Sciatic nerve (tissue), 2 donors: ENCODE measurements at places on chromosomes 5 and 9. TPM values are rescaled to one million over a fixed set of nuclear protein-coding genes. Genes with fewer than 3 reads are reported as not detected.

DNA sequence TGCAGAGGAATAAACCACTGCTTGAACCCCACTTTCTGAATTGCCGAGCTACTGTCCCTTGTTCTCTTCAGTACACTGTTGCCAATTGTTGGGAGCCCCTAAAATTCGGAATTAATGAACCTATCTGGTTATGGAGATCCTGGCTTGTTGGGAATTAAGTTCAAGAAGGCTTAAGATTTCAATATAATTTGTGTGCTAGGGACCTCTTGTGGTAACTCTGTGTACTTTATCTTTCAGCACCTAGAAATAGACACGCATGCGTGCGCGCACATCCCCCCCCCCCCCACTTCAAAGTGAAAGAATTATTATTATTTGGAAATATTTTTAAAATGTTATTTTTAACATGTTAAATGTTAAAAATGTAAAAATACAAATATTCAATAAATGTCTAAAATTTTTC is 53.3 kb upstream of the FAM169A start:
- no peak for DNase-seq

DNA sequence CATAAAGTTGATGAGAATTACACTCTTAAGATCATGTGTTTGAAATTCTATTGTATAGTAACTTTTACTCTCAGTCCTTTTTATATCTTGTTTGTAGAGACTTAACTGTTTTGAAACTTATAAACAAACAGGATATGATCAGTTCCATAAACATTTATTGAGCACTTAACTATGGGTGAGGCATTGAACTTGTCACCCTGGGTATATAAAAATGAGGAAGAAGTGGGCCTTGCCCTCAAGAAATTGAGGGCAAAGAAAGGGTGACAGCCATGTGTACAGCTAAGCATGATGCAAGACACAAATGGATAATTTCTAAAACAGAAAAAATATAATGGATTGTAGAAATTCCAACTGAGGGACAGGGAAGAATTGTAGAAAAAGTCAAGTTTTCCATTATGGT is 15.7 kb downstream of the UNC13B start:
- no peak for DNase-seq

DNA sequence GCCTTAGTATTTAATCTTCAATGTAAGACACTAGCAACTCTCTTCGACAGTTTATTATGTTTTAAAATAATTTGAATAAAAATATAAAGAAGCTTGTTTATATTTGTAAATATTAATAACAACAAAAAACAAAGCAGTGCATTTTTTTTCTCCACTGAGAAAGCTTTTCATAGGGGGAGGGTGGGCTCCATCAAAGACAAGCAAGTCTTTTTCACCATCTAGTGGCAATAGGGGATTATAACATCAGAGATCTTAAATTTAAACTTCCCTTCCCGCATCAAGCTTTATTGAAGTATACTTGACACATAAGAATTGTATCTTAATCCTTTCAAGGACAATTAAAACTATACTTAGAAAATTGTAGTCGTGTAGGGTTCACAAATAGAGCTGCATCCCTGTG is 9.3 kb upstream of the OR13F1 start:
- DNase-seq, result no peak

GRCh38 chr5:108884736-108885135 is 137.0 kb downstream of the FER start:
- DNase-seq, result no peak

DNA sequence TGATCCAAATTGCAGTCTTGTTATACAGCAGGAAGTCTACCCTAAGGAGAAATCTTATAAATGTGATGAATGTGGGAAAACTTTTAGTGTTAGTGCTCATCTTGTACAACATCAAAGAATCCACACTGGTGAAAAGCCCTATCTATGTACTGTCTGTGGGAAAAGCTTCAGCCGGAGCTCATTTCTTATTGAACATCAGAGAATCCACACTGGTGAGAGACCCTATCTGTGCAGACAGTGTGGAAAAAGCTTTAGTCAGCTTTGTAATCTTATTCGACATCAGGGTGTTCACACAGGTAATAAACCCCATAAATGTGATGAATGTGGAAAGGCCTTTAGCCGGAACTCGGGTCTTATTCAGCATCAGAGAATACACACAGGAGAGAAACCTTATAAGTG is 10.4 kb downstream of the ZNF189 start:
- DNase-seq, result no peak

DNA sequence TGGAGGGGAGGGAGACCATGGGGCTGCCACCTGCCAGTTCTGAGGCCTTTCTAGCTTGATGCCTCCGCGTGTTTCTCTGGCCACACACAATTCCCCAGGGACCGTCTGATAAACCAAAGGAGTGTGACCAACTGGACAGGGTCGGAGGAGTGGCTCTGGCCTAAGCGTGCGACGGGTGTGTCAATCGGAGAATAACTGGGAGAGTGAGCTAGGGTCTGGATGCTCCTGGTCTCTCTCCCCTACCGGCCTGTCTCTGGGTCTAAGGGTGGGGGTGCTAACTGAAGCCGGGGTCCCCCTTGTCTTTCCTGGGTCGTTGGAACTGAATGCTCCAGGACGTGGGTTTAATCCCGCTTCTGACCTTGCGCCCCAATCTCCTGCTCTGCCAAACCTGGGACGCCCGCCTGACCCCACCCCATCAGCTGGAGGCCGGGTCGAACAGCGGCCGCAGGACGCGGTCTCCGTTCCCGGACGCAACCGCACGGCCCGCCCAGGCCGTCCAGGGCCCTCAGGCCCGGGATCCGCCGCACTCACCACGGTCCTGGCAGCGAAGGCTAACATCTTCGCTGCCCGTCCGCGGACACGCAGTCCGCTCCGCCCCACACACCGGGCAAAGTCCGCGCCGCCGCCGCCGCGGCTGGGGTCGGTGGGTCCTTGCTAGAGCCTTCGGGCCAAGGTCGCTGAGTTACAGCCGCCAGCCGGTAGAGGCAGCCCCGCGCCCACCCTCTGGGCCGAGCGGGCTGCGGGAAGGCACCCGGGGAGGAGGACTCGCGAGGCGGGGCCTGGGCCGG is 447 bp downstream of the CRAT start:
- no peak for DNase-seq

- DNase-seq, result no peak
These were observed 49.0 kb downstream of the ZNF462 start for GRCh38 chr9:106911951-106912350.

GARIN3 gene
- total RNA-seq, result not detected

DNA sequence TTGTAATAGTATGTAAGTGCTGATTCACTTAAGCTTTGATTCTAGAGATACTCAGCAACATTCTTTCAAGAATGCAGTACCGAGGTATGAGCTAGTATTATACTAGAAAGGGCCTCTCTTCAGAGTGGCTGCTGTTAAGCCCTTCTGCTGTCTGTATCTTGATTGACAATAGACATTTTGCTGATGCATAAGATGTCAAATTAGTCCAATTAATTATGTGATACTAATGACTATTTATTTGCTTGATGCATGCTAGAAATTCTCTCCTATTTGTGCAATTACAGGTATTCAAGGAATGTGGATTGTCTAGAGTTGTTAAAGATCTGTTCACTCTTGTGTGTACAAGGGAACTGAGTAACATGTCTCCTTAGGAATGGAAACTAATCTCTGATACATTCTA is 92.3 kb upstream of the PTGER4 start:
- no peak for DNase-seq

GRCh38 chr5:93623153-93623552 is 40.1 kb downstream of the NR2F1 start:
- no peak for DNase-seq

DNA sequence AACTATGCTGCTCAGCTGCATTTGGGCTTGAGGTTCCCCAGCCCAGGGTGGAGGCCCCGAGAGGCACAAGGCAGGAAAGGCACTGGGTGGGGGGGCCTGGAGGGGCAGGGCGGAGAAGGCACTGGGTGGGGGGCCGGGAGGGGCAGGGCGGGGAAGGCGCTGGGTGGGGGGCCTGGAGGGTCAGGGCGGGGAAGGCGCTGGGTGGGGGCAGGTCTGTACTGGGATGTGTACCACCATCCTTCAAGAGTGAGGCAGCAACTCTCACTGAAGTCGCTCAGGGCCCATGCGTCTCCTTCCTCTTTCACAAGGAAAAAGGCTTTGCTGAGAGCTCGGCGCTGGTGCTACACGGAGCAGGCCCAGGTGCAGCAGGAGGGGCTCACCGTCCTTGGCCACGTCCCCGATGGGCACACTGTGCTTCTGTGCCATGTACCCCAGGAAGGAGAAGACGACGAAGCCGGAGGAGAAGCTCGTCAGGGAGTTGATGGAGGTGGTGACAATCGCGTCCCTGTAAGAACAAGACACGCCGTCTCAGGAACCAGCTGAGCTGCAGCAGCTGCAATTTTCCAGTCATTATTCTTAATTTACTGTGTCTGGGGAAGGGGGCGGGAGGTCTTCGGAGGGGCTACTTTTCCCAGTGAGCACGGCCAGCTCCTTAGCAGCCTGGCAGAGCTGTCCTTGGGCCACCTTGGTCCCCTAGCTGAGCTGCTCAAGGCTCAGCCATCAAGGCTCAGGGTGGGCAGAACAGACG is 30.8 kb downstream of the SLC6A3 start:
- no peak for DNase-seq

TTC16 gene
- total RNA-seq, result 0.13 TPM

DNA sequence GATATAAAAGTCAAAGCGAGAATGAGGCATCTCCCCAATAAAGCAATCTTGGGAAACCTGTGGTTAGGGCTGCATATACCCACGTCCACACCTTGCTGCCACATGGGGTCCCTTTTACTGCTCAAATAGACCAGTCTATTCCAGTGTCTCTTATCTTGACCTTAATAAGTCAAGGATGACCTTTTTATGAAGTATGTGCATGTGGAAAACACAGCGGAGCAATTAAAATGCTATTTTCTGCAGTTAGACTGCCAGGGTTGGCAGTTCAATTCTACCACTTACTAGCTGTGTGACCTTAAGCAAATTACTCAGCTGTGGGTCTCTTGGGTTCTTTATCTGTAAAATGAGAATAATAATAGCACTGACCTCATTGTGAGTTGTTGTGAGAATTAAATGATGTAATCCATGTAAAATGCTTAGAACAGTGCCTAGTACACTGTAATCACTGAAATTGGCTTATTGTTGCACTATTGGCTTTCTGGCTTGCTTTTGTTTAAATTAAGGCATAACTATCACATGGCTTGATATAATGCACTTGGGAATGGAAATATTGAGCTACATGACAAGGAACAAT is 67.8 kb upstream of the HSPB3 start:
- DNase-seq, result no peak

LPAR1 gene
- 170 TPM for total RNA-seq
